ENCODE measurements at places on chromosomes 1 and 21.

GRCh38 chr1:17797478-17797877 is 42.3 kb downstream of the ACTL8 start:
- no peak for DNase-seq

DNA sequence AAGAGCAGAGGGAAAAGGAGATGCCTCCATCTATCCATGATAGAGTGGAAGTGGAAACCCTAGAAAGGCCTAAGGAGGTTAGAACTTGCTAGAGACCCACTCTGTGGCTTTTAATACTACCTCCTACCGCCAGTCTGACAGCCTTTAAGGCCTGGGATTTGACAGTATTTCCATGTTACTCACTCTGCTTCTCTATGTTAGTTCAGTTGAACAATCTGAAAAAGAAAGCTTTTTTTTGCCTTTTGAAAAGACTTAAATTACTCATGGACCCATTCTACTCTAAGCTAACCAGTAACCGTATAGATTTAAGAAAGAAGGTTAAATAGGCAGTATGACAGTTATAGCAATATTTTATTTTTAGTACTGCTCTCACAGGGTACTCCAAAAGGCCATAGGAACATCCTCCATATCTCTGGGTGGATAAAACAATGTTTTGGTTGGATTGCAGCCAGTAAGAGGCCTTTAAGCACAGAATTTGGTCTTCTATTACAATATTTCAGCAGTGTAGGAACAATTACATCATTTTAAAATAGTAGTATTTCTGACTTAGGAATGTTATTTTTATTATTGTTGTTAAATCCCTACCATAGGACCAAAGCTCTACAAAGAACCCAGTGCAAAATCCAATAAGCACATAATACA is 15.9 kb upstream of the GPR25 start:
- DNase-seq = no peak

- no peak for DNase-seq
These were observed 42.8 kb upstream of the RD3 start for GRCh38 chr1:211534545-211535291.

- DNase-seq = no peak
These were observed 41.3 kb upstream of the PSEN2 start for GRCh38 chr1:226829105-226829504.

- DNase-seq = peak; percentile 39
These were observed 18.3 kb upstream of the ARID1A start for GRCh38 chr1:26677306-26678115.

GRCh38 chr1:206962272-206962671 is 8.0 kb downstream of the FCAMR start:
- DNase-seq = no peak

- DNase-seq = no peak
These were observed 188.4 kb downstream of the SETD4 start for GRCh38 chr21:35871906-35872305.

DNA sequence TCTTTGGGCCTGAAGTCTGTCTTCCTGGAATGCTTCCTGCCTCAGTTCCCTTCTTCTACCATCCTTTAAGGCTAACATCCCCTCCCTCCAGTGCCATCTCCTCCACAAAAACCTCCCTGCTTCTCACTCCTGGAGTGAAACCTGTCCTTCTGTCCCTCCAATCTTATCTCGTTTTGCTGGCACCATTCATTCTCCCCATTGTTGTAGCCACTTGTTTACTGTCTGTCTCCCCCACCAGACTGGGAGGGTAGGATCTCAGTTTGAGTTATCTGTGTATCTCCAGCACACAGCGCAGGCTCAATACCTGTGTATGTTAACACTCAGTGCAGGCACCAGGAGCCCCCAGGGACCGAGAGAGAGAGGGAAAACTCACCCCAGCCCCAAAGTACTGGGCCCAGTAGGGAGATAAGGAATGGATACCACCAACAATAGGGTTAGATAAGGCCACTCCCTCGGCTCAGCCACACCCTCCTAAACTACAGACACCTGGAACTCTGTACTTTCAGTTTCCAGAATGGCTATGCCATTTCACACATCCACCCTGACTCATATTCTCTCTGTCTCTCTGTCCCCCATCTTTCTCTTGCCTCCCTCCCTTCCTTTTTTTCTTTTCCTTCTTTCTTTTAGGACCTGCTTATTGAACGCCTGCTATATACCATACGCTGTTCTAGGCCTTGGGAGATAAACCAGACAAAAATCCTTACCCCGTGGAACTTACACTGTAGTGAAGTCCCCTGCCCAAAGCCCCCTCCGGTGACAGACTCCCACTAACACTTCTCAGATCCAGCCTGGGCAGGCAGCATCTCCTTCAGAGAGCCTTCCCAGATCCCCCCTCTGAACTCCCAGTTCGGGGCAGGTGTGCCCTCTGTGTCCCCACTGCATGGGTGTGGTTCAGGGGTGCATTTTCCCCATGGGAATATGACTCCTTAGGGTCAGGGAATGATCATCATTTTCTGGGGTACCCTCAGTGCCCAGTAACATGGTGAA is 3.3 kb upstream of the SSBP3 start:
- DNase-seq = no peak

DNA sequence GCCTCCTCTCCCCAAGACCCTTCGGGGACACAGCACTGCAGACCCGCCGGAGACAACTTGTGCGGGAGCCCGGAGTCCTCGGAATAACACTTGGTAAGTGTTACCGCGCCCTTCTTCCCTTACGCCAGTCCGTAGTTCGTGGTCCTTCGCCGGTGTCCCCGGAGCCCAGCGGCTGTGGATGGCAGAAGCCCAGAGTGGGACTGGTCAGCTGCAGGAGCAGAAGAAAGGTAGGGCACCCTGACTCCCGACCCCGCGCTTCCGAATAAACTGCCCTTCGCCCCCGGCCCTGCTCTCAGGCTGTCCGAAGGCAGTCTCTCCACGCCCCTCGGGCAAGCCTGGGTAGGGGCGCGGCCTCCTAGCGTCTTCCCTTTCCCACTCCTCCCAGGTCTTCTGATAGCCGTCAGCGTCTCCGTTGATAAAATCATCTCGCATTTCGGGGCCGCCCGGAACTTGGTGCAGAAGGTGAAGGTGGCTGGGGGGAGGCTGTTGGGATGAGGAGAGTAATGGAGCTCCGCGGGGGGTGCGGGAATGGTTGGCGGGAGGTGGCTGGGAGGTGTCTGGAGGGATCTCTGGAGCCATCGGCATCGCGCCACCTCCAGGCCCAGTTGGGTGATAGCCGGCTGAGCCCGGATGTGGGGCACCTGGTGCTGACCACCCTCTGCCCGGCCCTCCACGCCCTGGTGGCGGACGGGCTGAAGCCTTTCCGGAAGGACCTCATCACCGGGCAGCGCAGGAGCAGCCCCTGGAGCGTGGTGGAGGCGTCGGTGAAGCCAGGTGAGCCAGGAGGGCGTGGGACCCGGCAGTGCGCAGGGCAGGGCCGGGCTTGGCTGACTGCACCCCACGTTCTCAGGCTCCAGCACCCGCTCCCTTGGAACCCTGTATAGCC is 4.3 kb downstream of the RUSC1 start:
- peak; percentile 64 for DNase-seq

- no peak for DNase-seq
These were observed at the start of gene AIM2 for GRCh38 chr1:159076438-159077119. Gene AIM2, minus strand, starts transcription at chr1:159076766. Its CDS starts 3,267 bp downstream, at chr1:159073499.

DNA sequence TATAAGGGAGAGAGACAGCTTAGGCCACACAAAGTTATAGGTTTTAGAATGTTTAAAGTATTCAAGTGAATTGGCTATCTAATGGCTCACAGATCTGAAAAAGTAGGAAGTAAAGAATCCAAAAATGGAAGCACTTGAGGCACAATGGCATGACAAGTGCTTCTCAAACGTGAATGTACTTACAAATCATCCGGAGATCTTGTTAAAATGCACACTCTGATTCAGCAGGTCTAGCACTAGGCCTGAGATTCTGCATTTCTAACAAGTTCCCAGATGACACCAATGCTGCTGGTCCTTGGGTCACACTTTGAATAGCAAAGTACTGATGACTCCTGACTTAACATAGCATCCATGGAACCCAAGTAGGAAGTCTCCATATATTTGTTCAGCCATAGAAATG is 20.9 kb upstream of the AGL start:
- DNase-seq = no peak

- peak; percentile 72 for DNase-seq
These were observed 5.5 kb upstream of the MTMR11 start for GRCh38 chr1:149942207-149942606.

DNA sequence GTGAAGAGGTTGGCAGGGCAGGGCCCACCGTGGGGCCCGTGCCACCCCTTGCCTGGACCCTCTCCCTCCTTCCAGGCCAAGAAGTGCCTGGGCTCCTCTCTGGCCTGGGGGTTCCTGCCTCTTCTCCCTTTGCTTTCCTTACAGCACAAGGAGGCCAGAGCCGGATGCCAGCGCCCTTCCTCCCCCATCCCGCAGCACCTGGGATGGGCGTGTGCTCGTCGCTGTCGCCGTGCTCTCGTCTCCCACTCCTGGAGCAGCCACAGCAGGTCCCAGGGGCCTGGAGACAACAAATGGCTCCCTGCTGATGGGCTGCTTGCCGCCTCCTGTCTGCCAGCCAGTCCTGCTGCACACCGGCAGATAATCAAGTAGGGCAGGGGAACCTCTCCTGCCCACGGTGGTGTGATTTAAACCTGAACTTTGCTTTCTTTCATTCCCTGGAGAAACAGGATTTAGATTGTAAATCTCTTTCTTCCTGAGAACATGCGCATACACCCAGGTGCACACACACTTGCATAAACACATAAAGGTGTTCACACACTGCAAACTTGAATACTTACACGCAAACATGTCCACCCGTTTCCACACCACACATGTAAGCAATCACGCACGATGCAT is 50.8 kb upstream of the POU3F1 start:
- DNase-seq = no peak

DNA sequence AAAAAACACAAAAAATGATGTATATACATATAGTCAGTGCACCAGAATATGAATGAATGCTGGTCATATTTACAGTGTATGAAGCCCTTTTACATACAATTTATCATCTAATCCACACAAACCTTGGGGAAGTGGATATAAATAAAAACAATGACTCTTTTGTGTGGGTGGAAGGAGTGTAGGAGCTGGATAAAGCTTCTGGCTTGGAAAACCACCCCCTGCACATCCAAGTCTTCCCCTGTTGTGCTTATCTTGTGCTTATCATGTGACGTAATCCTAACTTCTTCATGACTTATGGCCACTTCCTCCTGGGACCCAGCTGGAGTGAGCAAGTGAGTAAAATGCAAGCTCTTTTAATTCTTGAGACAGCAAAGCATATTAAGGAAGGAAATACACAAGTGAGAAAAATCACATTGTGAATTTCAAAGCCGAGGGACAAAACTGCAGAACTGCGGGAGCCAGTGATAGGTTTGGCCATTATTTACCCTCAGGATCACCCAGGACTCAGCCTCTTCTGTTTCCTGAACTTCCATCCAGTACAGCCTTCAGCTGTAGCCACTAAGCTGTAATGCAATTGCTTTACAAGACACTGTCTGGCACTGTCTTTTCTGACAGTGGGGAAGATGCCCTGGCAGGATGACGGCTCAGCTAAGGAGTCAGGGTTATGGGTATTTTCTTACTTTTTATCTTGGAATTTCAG is 104.0 kb upstream of the PPM1J start:
- no peak for DNase-seq

- no peak for DNase-seq
These were observed 61.2 kb downstream of the DISP3 start for GRCh38 chr1:11539850-11540772.

DNA sequence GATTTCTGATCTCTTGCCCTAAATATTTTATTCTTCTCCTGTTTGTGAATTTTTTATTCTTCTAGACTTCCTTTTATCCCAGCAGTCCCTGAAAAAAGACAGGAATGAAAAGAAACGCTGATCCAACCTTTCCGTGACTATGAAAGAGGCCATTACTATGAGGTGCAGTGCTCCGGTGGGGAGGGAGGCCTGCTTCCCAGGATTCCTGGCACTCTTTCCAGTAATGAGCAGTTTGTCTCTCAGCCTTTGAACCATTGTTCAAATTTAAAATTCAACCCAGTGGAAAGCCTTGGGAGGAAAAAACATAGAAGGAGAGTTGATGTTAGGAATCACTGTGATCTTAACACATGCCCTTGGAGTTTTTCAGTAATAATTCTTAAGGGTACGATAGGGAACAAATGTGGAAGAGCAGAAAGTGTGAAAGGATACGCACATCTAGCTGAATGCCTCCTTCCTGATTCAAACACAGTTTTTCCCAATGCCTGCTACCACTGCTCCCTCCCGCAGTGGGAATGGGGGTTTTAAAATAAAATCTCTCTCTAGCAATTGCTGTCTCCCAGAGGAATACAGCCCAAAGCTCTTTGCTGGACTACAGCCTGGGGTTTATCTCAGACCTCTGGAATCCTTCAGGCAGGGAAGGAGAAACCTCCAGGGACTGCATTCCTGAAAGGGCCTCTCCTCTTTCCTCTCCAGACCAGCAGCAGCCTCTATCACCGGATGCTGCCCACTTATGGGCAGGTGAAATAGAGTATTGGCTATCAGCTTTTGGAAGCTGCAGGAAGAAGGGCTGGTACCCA is 6.1 kb downstream of the IER5 start:
- DNase-seq = peak; percentile 54

DNA sequence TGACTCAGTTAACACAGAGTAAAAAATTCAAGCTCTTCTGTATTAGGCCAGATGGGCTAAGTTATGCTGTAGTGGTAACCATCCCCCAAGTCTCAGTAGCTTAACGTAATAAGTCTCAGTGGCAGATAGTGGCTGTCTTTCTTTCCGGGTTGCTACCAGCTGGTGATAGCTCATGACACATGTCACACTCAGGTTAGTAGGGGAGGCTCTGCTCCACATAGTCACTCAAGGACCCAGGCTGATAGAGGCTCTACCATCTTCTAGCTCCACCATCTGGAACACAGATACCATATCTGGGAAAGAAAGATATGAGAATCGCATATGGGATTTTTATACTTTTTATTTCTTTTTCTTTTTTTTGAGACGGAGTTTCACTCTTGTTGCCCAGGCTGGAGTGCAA is 16.2 kb upstream of the MEF2D start:
- DNase-seq = no peak

DNA sequence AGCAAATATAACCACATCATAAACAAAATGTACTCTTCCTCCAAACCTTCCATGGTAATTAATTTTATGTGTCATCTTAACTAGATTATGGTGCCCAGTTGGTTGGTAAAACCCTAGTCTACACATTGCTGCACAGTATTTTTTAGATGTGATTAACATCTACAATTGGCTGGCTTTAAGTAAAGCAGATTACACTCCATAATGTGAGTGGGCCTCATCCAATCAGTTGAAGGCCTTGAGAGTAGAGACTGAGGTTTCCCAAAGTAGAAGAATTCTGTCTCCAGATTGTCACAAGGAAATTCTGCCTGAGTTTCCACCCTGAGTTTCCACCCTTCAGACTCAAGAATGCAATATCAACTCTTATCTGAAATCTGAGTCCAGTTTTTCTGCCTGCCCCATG is 128.4 kb upstream of the USP25 start:
- DNase-seq = no peak

- no peak for DNase-seq
These were observed 1.6 kb downstream of the NSUN4 start for GRCh38 chr1:46342084-46342656.

DNA sequence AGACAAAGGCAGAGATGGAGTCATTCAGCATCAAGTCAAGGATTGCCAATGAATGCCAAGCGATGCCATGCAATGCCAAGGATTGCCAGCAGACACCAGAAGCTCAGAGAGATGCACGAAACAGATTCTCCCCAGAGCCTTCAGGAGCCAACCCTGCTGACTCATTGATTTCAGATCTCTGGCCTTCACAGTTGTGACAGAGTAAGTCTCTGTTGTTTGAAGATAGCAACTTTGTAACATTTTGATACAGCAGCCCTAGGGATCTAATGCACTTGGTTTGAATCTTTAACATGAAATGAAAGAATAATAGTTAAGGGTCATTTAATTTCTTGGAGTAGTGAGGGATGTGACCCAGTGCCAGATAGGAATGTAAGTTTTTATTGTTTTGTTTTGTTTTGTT is 287.4 kb upstream of the RUNX1 start:
- no peak for DNase-seq

All from BE2C (cell line).